Stimulated activated CD8-positive, alpha-beta memory T cell treated with anti-CD3 and anti-CD28 coated beads, Interleukin-7, amount 100 ng/mL, for 1 hour (primary cell): ENCODE measurements at places on chromosomes 3 and 15.

GRCh38 chr3:81443958-81444357 is 317.5 kb downstream of the GBE1 start:
- DNase-seq: no peak

DNA sequence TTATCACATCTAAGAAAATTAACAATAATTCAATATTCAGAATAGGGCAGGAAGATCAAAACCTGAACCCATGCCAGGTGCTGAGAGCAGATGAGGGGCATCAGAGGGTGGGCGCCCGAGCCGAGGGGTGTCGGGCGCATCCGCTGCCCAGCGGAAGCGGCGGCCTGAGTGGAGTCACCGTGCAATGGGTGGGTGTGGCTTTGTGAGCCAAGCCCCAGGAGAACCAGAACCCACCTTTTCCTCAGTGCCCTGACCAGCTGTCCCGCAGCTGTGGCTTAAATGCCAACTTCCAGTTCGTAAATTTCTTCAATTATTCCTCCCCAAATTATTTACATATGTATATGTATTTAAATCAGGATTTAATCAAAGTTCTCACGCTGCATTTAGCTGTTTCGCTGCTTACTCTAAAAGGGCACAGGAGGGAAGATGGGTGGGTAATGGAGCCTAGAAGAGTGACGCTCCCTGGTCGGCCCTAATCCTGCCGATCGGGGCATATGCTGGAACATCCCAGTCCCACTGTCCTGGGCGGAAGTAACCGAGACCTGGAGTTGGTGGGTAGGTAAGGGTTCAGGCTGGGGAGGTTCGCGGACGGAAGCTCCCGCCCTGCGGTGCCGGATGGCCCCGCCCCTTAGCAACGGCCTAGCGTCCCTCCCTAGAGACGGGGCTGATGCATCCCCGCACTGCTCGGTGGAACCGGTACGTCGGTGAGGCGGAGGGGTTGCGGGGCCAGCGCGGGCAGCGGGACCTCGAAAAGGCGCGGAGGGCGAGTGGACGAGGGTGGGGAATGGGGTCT is 1.3 kb downstream of the DNAH1 start:
- peak; percentile 53 for DNase-seq

DNA sequence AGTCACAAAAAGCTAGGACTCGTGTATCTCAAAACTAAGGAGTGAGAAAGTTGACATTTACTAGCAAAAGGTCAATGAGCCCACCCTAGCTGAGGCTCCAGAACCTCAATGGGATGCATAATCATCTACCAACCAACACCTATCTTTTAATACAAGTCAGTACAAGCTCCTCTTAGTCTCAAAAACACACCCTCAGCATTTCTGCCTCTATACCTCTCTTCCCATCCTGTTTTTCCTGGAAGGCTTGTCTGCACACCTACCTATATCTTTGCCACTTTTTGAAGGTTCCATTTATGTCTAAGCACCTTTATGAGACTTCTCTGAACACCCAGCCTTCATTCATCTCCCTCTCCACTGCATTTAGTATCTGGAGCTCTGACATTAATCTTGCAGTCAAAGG is 10.0 kb downstream of the WWTR1 start:
- DNase-seq: no peak

GRCh38 chr3:172319595-172319994 is 128.7 kb downstream of the GHSR start:
- no peak for DNase-seq

DNA sequence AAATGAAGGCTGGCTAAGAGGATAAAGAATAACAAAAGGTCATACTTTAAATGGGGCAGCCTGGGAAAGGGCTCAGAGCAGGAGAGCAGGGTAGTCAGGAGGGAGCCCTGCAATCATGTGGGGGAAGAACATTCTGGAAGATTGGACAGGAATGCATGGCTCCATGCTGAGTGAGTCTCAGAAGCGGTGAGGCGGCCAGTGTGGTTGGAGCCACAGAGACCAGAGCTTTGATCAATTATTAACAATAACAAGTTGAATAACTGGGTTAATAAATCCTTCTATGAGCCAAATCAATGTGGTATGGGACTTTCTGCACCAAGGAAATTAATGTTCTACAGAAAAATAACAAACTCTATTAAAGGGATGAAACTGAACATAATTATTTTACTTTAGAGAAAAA is 57.9 kb upstream of the DCUN1D1 start:
- no peak for DNase-seq

GRCh38 chr3:196203846-196204245 is 7.4 kb downstream of the ZDHHC19 start:
- DNase-seq: no peak

GRCh38 chr15:63553388-63553791 is 43.8 kb upstream of the FBXL22 start:
- DNase-seq: no peak

GRCh38 chr3:78879295-78879860 is 888.4 kb downstream of the ROBO1 start:
- DNase-seq: no peak

DNA sequence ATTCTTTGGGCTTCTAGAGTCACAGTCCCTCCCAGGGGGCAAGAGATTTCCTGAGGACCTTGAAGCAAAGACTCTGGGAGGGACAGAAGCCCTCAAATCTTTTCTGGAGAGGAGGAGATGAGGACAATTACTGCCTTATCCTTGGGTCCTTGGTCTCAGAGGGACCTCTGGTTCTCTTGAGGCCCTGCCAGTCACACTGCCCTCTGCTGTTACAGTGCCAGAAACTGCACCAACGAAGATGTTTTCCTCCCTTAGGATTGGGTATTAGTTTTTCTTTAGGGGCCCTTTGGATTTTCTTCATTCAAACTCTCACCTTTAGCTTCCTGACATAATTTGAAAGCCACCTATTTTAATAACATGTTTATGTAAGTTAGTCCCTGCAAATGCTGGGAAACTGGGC is 58.2 kb upstream of the SCN5A start:
- no peak for DNase-seq

GRCh38 chr15:25862071-25862471 is 1.1 kb downstream of the ATP10A start:
- no peak for DNase-seq
